ENCODE measurements at places on chromosomes 12 and 14.

DNA sequence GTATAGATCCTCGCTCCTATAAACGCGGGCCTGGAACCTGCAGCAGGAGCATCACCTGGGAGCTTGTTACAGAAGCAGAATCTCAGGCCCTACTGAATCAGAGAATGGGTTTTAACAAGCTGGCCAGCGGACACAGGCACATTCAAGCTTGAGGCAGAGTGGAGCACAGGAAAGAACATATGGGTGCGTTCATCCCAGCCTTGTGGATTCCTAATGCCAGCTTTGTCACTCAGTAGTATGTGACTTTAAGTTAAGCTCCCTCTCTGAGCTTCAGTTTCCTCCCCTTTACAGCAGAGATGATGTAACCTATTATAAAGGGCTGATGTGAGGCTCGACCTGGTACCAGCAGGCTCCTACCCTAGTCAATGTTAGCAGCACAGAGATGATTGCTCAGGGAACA lies 204.9 kb downstream of the ZFP36L1 start:
- no peak for DNase-seq

DNA sequence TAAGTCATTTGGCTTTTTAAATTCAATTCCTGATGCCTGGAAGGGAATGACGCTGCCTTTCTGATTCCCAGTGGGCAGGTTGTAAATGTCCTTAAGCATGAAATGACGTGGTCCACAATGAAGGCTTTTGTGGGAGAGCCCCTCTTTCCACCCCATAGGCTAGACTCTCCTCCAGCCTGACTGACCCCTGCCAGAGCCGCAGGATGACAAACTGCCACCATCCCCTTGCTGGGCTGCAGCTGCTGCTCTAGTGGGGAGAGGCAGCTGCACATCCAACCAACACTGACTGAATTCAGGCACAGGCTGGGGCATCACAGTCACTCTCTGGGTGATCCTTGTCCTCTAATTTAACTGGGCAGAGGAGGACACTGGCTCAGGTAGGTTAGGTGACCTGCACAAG lies 6.3 kb downstream of the TSPAN11 start:
- DNase-seq: no peak

- no peak for DNase-seq
Measured at GRCh38 chr12:108580531-108580930, 17.4 kb downstream of the TMEM119 start.

- DNase-seq: no peak
Measured at GRCh38 chr12:132614861-132615578, 3.6 kb upstream of the P2RX2 start.

GRCh38 chr12:48717252-48717695 lies 767 bp upstream of the CCNT1 start:
- DNase-seq: no peak

GRCh38 chr12:63066782-63067181 lies 84.2 kb downstream of the AVPR1A start:
- DNase-seq: no peak

Data from esophagus squamous epithelium (tissue), 5 donors.